ENCODE measurements at places on chromosomes 6 and 20. TPM values are rescaled to one million over a fixed set of nuclear protein-coding genes. Genes with fewer than 3 reads are reported as not detected.

Gene CALHM5
- not detected for total RNA-seq

Gene KIFC1
- total RNA-seq, result 8.3 TPM

Gene IER3
- 519 TPM for total RNA-seq

Gene SAMD5
- not detected for total RNA-seq

Gene PACSIN1
- not detected for total RNA-seq

Gene CGA
- not detected for total RNA-seq

Gene PAK5
- total RNA-seq, result not detected

Gene CHMP4B
- total RNA-seq, result 80.0 TPM

All from activated T-cell treated with anti-CD3 and anti-CD28 coated beads, Interleukin-2, amount 50 U/mL, for 4 hours (primary cell).